Right forelimb (tissue), 1 donor: ENCODE measurements at places on chromosomes 13 and 19.
A peak's percentile ranks its signal among the peaks of the same experiment; 100 is the strongest.

DNA sequence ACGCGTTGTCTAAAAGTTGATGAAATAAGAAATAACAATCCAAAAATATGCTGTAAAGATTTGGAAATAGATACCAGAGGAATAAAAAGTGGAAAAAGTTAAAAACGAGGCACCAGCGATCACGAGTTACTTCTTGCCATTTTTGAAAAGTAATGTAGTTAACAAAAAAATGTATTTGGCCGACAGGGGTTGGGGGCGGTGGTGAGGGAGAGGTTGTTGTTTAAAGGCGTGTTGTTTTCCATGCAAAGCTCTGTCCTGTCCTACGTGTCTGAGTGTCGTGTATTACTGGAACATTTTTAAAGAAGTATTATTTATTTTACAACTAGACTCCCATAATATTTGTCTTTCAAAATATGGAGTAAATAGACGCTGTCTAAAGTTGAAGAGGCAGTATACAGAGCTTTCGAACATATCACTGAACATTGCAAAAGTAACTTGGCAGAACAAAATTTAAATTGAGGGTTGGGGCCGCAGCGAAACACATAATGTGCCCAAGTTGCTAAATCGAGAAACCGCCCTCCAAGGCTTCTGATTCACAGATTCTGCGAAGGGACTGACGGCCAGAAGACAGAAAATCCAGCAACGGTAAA, 823 bp downstream of the FBXO17 start:
- no peak for DNase-seq

DNA sequence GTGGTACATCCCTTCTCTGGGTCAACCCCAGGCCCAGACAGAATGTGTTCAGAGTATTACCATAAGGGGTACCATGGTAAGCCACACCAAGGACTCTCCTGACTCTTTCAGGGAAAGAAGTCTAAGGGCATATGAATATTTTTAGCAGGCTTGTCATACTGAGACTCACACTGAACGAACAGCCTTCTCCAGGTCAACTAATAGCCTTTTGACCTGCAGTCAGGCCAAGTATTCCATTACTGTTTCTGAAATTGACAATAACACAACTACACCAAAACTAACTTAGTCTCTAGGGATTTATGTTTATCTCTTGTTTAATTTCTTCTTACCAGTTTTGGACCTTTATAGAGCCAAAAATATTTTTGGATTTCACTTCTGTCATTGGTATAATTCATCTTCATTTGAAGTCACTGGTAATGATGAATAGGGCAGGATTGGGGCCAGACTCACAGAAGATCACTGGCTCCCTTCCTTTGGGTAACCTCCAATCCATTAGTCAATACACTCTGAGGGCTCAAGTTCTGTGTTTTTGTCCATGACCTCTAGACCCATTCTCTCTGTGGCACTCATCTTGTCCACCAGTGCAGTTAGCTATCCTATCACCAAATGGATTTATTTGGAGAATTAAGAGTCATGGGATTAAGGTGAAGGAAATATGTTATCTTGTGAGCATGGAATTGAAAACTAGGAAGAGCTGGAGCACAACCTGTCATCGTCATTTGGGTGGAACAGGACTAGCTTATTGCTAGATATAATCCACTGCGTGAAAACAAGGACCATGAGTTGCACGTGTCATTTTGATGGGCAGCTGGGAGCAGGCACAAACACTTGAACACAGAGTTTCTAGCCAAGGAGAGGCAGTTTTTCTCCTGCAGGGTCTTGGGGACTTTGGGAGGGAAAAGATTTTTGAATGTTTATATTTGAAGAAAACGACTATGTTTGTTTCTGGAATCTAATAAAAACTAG, 313.3 kb downstream of the DCLK1 start:
- DNase-seq, result no peak

GRCh38 chr19:38665950-38666662, 18.7 kb downstream of the ACTN4 start:
- DNase-seq, result no peak

GRCh38 chr13:95833126-95833525, 156.2 kb downstream of the DNAJC3 start:
- DNase-seq, result no peak

- DNase-seq, result no peak
Observed at GRCh38 chr13:91459485-91459884, 61.1 kb downstream of the GPC5 start.

GRCh38 chr19:23314505-23315251, 64.5 kb upstream of the ZNF724 start:
- DNase-seq, result no peak

- no peak for DNase-seq
Observed at GRCh38 chr13:113874579-113875428, 10.9 kb upstream of the GAS6 start.

GRCh38 chr13:49938314-49938713, 2.2 kb upstream of the SPRYD7 start:
- DNase-seq, result no peak

DNA sequence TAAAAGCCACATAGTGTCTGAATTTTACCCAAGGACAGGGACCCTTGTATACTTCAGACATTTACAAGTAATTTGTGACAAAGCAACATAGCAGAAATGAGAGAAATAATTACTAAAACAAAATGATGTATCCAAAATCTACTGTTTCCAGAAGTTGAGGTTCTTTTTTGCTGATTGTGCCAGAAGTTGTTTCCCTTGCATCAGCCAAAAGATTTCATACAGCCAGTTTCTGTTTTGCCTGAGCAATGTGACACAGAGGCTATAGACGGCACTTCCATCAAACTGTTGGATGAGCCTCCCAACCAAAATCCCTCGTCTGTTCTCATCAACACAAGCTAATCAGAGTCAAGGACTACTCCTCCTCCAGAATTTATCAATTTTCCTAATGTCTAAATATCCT, 913.2 kb upstream of the GPC6 start:
- no peak for DNase-seq

- DNase-seq, result no peak
Observed at GRCh38 chr19:18002347-18002850, 5.6 kb upstream of the ARRDC2 start.

- no peak for DNase-seq
Observed at GRCh38 chr19:43667876-43668405, 2.0 kb downstream of the PLAUR start.

DNA sequence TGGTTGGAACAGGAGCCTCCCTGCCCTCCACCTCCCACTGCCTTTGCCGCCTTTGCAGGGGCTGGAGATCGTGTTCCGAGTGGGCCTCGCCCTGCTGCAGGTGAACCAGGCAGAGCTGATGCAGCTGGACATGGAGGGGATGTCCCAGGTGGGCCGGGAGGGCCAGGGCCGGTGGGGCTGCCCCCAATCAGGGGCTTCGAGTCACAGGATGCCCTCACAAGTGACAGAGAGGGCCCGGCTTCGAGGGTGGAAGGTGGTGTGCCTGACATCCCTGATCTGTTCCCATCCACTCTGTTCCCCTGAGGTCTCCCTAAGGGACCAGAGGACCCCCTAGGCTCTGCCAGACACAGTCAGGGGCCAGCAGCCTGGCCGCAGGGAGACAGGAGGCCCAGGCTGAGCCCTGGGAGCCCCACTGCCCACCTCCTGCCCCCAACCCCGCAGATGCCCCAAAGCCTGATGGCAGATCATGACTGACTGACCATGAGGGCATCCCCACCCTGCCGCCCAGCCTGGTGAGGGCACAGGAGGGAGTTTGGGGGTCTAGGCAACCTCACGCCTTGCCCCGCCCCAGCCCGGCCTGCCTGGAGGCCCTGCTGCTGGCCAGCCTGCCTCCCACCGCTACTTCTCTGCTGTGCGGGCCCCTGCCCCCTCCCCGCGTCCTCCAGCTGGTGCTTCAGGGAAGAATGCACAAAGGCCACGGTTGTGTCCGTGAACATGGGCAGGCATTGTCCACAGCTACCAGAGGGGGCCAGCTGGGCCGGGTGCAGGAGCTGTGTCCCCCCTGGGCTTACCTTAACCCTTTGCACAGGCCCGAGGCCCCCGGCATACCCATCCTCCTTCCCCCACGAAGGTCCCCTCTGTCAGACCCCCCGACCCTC, 21.8 kb downstream of the EVI5L start:
- no peak for DNase-seq

DNA sequence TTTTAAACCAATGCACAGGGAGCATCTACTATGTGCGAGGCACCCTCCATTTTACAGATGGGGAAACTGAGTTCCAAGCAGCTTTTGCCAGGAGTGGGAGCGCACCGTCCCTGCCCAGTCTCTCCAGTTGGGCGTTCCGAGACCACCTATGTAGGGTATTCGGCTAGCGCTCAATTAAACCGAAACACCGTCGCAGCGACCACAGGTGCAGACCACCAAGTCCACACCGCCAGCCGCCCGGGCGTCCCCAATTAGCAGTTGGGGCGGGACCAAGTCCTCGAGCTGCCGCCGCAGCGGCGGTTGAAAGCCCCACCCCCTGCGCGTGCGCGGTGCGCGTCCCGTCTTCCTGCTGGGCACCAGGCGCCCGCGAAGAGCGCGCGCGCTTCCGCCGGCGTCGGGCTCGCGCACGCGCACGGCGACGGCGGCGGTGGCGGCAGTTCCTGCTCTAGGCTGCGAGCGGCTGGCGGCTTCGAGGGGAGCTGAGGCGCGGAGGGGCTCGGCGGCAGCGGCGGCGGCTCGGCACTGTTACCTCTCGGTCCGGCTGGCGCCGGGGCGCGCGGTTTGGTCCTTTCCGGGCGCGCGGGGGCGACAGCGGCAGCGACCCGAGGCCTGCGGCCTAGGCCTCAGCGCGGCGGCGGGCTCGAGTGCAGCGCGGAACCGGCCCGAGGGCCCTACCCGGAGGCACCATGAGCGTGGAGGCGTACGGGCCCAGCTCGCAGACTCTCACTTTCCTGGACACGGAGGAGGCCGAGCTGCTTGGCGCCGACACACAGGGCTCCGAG, at the start of gene UPF1:
Gene UPF1 (plus strand): TSS at position 436 of the 782 bp plus-strand sequence. CDS start 251 bp downstream, at position 687.
- DNase-seq, result peak; percentile 96

- no peak for DNase-seq
Observed at GRCh38 chr19:22052644-22053013, 345 bp downstream of the ZNF257 start.

- peak; percentile 64 for DNase-seq
Observed at GRCh38 chr19:29771708-29772414, 39.9 kb upstream of the CCNE1 start.

DNA sequence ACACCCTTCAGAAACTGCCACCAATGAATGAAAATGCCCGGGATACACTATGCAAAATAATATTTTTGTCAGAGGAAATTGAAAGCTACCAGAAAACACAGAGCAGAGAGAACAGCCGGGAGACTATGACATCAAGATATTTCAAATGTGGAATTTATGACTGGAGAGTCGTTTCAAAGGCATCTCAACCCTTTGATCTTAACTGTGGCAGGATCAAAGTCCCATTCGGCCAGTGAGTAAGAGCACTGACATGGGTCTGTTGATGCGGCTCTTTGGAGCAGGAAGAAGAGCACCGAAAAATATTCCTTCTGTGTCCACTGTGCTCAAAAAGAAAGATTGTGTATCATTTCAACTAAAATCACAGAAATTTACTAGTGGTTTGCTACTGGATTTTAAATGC, 201.9 kb downstream of the RFC3 start:
- no peak for DNase-seq

DNA sequence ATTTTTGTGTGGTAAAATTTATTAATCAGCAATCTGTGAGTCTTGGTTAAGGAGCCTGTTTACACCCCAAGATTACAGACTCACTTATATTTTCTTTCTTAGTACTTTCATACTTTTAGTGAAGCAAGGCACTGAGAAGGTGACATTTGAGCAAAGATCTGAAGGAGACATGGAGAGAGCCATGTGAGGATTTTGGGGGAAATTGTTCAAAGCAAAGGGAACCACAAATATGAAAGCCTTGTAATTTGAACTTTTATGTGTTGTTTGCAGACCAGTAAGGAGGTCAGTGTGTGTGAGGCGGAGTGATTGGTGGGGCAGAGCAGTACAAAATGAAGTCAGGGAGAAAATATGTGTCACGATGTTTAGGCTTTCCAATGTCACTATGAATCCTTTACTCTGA, 140.7 kb upstream of the KLF12 start:
- no peak for DNase-seq

GRCh38 chr13:104206450-104207044, 1140.3 kb upstream of the SLC10A2 start:
- no peak for DNase-seq

- DNase-seq, result no peak
Observed at GRCh38 chr19:14440049-14440448, 6.9 kb downstream of the PKN1 start.

DNA sequence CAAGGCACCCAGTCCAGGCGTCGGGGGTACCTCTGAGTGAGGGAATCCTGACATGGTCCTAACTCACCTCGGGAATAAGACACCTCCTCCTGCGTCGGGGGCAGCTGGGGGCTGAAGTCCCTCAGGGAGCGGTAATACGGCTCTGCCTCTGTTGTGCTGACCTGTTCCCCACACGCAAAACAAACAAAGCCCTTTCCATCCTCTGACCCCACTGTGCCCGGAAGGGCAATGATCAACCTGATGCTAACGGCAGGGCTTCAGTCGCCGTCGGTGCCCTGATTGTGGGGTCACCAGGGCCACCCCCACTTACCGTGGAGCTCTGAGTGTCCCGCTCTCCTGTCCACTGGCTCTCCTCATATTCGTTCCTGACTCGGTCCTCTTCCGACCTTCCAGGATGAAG, 18.3 kb upstream of the PRODH2 start:
- DNase-seq, result no peak

DNA sequence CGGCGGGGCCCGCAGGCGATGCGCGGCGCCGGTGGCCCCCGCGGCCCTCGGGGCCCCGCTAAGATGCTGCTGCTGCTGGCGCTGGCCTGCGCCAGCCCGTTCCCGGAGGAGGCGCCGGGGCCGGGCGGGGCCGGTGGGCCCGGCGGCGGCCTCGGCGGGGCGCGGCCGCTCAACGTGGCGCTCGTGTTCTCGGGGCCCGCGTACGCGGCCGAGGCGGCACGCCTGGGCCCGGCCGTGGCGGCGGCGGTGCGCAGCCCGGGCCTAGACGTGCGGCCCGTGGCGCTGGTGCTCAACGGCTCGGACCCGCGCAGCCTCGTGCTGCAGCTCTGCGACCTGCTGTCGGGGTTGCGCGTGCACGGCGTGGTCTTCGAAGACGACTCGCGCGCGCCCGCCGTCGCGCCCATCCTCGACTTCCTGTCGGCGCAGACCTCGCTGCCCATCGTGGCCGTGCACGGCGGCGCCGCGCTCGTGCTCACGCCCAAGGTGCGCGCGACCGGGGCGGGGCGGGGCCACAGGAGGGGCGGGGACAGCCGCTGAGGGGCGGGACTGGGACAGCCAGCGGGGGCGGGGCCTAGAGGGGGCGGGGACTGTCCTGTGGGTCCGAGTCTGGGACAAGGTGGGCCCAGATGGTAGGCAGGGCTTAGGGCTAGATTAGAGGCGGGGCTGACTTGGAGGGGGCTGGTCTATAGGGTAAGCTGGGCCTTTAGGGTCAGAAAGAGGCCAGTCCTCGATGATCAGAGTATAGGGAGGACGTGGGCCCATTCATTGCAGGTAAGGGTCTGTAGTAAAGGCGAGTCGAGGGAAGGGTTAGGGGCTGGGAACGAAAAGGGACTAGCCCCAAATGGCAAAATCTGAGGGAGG, 5.1 kb downstream of the GRIN2D start:
- DNase-seq, result peak; percentile 90

DNA sequence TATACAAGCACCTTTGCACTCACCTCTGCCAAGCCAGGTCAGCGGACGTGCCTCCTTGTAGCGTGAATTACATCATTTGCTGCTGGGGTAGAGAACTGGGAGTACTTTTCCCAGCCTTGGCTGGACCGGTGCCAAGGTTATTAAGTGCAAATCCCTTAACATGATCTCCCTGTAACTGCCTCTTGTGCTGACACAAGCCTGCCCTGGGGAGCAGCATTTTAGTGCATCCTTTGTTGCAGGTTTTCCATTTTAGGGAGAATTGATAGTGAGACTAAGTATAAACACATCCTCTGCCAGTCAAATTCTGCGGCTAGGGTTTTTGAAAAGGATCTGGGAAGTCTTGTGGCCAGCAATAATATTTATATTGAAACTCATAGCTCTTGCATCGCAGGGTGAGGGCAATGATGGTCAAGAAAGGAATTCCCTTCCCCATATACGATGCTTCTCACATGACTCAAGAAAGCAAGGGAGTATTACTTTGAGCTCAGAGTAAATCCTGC, 32.7 kb upstream of the DCLK1 start:
- no peak for DNase-seq
